ENCODE measurements at places on chromosomes 5 and 9. TPM values are rescaled to one million over a fixed set of nuclear protein-coding genes. Genes with fewer than 3 reads are reported as not detected.

TENT4A gene
- 13.0 TPM for total RNA-seq

SPINK7 gene
- 138 TPM for total RNA-seq

FGF1 gene
- total RNA-seq = 0.88 TPM

SPATA24 gene
- 3.7 TPM for total RNA-seq

PDCD1LG2 gene
- total RNA-seq = 0.32 TPM

Data from esophagus mucosa (tissue), 1 donor.